ENCODE measurements at places on chromosomes 11 and 22. TPM values are rescaled to one million over a fixed set of nuclear protein-coding genes. Genes with fewer than 3 reads are reported as not detected.

GRCh38 chr11:65135633-65136145 lies 1.4 kb upstream of the SYVN1 start:
- no peak for DNase-seq

GRCh38 chr11:17855531-17856290 lies 121.1 kb downstream of the KCNC1 start:
- DNase-seq = no peak

DNA sequence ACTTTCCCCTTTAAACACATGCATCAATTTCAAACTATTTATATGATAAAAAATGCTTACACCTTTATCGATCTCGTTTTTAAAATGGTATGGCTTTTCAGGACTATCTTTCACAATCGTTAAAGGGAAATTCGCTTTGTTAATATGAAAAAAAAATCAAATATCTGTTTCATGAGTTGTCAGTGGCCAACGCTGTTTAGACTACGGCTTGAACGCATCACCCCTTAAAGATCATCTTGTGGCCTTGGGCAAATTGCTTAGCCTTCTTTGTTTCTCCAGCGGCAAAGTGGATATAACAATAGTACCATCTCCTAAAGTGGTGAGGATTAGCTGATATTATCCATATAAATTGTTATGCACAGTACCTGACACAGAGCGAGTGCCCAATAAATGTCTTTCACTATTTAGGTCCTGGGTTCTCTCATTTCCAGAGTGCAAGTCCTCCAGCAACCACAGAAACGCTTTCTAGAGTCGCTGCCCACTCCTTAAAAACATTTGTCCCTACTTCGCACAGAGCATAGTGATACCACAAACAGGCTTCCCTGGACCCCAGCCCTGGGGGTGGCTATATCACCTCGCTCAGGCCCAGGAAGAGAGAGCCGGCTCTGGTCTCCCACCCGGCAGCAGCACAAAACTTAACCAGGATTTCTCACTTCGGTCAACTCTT lies 904 bp downstream of the SLC35F2 start:
- DNase-seq = no peak

- no peak for DNase-seq
Measured at GRCh38 chr11:32723332-32723731, 71.1 kb downstream of the CCDC73 start.

- no peak for DNase-seq
Measured at GRCh38 chr11:725624-726202, 19.7 kb downstream of the EPS8L2 start.

- DNase-seq = no peak
Measured at GRCh38 chr22:40008726-40009291, 14.1 kb downstream of the FAM83F start.

DNA sequence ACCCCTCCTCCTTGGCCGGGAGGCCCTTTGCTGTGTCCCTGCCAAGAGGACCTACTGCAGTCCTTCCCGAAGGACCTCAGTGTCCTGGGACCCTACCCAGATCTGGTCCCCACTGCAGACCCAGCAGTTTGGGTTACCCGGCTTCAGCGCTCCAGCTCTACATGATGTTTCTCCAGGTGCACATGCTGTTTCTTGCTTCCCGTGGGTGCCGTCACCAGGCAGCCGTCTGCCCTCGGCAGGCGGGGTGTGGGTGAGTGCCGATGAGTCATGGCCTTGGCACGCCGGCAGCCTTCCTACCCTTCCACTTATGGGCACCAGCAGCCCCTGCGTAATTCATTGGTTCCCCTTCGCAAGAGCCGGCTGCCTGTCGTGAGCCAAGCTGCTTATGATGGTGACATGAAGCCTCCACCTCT lies 101.8 kb downstream of the BCR start:
- DNase-seq = peak; percentile 88

DNA sequence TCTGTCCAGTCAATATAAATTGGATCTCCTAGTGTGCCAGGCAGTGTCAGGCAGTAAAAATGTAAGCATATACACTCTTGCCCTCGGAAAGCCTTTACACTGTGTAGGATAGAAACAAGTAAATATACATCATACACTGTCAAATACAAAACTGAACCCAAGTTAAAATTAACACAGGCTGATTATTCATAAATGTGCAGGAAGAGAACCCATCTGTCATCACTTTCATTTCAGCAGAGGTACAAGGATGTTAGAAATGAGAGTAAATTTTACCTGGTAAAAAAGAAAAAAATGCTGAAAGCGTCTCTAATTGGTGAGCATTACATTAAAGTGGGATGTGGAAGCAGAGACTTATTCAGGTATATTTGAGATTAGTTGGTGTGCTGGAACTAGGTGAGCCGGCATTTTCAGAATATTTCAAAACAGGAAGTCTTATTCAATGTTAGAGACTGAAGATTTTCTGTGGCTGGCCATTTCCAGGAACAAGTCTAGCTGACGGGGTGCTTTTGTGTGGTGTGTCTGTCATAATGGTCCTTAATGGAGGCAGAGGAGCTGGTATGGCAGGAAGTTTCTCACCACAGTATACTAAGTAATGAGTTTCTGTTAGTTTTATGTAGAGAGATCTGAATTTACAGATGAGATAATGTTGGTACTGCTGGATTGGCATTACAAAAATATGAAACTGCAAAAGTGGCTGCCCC lies 192.6 kb downstream of the CASP12 start:
- no peak for DNase-seq

- peak; percentile 54 for DNase-seq
Measured at GRCh38 chr11:57345555-57346211, 7.5 kb downstream of the P2RX3 start.

- no peak for DNase-seq
Measured at GRCh38 chr11:75031224-75031753, 42.6 kb downstream of the NEU3 start.

The SHANK2 gene
- total RNA-seq = 47.1 TPM

The CYTH4 gene
- total RNA-seq = 2.3 TPM

The FGF3 gene
- not detected for total RNA-seq

The CDC42BPG gene
- total RNA-seq = 0.16 TPM

The OR4D5 gene
- total RNA-seq = not detected

The ACR gene
- total RNA-seq = not detected

The ATXN10 gene
- total RNA-seq = 326 TPM

All from occipital lobe (tissue), 3 donors.